ENCODE measurements at places on chromosomes 6 and 20.

GRCh38 chr20:63775096-63775978 is 35.8 kb downstream of the SLC2A4RG start:
- peak; percentile 44 for DNase-seq

GRCh38 chr20:20010639-20011500 is 6.3 kb upstream of the NAA20 start:
- no peak for DNase-seq

DNA sequence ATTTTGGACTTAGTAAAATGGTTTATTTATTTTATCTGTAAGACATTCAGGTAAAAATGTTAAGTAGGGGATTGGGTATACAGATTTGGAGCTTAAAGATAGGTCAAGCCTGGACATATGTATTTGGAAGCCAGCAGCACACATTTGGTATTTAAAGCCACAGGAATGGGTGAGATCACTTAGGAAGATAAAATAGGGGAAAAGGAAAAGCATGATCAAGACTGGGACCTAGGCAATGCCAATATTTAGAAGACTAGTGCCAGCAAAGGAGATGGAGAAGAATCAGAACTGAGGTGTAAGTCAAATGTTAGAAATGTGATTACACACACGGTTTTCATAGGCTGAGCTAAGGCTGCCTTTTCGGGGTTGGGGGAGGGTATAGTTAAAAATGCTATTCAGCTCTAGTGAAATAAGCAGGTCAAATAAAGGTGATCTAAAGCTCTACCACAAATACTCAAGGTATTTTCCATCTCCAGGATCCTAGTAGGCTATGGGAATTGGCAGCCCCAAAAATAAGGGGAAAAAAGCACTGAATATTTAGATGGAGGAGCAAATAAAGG is 20.6 kb downstream of the SLC2A12 start:
- no peak for DNase-seq

- no peak for DNase-seq
Measured at GRCh38 chr6:137297887-137298286, 78.7 kb upstream of the IFNGR1 start.

- DNase-seq: no peak
Measured at GRCh38 chr6:157107915-157108651, 215.2 kb downstream of the TMEM242 start.

DNA sequence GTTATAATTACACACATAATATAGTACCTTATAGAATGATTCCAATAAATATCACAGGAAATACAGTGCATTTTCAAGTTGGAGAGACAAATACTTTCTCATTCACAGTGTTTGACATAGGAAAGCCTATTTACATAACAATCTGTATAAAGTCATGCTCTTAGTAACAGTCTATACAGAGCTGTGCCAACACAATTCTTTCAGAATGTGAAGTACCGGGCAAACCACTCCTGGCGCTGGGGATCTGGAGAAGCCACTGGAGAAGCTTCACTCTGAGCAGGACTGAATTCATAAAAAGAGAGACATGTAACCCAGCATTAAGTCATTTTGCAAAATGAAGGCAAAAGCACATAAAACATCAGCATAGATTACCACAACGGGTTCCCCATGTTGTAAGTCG is 24.9 kb upstream of the MCM9 start:
- DNase-seq: no peak

DNA sequence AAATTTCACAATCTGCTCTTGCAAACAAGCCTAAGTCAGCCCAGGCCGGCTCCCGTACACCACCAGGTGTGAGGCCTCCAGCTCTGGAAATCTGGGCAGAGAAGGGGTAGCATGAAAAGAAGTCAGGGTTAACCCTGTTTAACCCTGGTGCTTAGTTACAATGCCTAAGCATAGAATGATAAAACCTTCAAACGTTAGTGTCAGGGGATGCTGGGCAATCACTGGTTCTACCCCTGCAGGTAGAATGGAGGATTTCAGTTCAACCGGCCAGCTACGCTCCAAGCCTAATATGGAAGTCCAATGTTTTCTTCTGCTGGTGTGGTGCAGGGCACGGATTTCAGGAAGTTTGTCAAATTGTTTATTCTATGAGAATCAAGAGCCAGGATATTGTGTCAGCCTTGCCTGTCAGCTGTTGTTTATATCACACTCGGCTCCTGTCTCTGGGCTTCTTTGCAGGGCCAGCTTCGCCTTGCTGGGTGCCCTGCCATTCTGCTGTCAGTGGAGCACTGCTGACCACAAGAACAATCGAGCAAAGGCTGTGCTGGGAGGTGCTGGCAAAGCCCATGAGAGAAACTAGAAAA is 20.2 kb upstream of the CD93 start:
- no peak for DNase-seq

DNA sequence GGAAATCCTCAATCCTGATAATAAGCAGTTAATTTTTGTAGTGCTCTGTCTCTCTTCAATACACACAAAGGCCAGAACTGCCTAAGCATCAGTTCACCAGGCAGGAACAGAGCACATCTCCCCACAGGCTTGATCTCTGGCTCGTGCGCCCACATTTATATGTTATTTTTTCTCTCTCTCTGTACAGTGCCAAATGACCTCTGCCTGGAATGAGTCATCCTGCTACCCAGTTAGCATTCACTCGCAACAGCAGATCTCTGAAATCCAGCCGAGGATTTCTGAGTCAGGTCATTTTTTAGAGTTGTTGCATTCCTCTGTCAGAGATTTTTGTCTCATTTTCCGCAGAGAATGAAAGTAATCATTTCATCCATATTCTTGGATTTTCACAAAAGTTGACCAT is 107.1 kb downstream of the COL12A1 start:
- no peak for DNase-seq

DNA sequence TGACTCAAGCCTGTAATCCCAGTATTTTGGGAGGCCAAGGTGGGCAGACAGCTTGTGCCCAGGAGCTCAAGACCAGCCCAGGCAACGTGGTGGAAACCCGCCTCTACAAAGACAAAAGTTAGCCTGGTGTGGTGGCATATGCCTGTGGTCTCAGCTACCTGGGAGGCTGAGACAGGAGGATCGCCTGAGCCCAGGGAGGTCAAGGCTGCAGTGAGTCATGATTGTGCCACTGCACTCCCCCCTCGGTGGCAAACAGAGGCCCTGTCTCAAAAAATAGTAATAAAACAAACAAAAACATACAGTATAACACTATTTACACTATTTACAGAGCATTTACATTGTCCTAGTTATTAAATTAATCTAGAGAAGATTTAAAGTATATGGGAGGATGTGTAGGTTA is 56.0 kb upstream of the PIM1 start:
- DNase-seq: no peak

DNA sequence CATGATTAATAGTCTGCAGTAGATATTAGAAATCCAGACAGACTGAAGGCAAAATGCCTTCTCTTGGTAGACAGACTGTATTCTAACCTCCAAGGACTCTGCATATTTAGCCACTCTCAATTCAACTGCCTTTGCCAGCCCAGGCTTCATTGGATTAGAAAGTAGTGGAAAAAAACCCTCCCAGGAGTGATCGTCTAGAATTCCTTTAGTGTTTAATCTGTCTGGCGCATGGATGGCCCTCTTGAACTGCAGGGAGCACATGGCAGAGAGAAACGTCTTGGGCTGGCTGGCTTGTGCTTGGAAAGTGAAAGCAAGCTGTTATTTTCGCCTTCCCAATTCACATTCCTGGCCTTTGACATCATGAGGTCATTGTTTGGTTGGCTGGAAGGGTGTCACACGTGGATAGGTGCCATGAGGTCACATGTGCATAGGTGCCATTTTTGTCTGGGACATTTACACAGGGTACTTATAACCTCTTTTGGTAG is 30.9 kb upstream of the NEDD9 start:
- DNase-seq: no peak

DNA sequence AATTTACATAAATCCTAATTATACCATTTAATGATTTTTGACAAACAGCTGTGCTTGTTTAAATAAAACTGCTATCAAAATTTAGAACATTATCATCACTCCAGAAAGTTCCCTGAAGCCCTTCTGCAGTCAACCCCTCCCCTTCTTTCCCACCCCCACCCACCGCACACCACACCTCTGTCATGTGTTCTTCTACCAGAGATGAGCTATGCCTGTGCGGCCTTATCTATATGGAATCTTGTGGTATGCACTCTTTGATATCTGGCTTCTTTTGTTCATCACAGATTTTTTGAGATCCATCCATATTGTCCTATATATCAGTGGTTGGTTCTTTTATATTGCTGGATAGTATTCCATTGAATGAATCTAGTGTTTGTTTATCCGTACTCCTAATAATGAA is 7.2 kb downstream of the MYLIP start:
- peak; percentile 39 for DNase-seq

DNA sequence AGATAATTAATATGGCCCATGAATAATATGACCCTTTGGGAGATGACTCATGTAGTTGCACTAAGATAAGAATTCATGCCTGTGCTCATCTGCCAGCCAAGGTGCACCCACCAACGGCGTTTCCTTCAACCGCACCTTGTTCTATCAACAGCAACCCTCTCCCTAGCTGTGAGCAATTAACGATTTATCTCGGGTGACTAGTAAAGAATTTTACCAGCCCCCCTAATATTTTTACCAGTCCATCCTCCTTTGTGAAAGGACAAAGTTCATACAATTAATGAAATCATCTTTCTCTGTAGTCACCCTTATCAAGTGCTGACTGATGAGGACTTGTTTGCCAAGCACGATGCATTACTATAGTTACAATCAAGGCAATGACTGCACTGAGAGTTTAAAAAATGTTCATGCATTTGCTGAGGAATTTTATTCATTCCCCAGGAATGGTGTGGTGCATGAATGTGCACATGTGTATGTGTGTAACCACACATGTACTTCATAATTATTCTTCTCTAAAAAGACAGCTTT is 118.7 kb downstream of the SMOC2 start:
- no peak for DNase-seq

- DNase-seq: no peak
Measured at GRCh38 chr6:148518511-148519156, 176.0 kb downstream of the SASH1 start.
